Eye (tissue), 1 donor: ENCODE measurements at places on chromosomes 1 and 21.

DNA sequence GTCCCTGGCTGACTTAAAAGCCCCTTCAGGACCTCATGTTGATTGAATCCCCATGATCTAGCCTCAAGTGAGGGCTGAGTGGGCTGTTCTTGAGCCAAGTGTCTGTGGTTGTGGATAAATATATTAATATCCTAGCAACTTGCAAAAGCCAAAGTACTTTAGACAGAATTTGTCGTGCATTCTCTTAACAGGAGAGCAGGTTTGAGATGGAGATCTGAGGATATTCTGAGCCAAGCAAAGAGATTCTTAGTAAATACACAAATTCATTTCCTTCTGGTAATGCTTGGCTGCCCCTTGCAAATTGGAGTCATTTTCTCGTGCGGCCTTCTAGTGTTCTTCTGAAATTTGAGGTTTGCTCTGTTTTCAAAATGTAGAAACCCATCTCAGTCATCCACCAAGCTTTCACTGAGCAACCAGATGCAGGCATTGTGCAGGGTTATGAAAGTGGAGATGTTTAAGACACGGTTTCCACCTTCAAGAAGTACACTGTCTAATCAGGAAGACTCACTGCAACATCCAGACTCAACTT, 242.1 kb upstream of the JUN start:
- no peak for DNase-seq

- DNase-seq = no peak
Observed at GRCh38 chr1:171819946-171820345, 21.4 kb upstream of the DNM3 start.

DNA sequence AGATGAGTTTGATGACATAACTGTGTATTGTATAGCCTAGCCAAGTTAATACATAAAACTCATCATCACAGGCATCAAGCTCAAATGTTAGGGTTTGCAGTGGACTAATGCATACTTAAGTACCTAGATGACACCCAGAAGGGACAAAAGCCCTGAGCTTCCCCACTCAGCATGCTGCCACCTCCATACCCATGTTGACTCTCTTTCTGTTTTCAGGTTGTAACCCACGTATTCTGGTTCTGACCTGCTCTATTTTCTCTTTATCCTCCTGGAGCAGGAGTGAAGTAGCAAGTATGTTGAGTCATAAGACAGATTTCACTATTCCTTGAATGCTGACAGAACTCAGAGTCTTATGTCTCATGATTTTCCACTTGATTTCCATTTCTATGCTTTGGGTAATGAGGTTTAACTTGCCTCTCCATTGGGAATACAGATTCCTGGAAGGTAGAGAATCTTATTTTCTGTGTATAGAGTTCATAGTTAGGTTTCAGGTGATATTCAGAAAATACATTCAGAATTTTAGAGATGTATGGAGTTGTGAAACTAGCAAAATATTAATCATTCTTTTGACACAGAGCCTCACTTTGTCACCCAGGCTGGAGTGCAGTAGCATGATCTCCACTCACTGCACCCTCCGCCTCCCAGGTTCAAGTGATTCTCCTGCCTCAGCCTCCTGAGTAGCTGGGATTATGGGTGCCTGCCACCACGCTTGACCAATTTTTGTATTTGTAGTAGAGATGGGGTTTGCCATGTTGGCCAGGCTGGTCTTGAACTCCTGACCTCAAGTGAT, 122.5 kb upstream of the KCNJ15 start:
- DNase-seq = no peak

DNA sequence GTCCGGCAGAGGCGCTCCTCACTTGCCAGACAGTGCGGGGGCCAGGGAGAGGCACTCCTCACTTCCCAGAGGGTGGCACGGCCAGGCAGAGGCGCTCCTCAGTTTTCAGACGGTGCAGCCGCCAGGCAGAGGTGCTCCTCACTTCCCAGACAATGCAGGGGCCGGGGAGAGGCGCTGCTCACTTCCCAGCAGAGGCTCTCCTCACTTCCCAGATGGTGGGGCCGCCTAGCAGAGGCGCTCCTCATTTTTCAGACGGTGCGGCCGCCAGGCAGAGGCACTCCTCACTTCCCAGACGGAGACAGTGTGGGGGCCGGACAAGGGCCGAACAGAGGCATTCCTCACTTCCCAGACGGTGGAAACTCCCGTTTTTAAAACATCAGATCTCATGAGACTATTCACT, 238.4 kb upstream of the CACYBP start:
- no peak for DNase-seq

GRCh38 chr1:156371553-156372264, 2.7 kb downstream of the RHBG start:
- no peak for DNase-seq

- DNase-seq = no peak
Observed at GRCh38 chr1:74392840-74393239, 119.6 kb downstream of the LRRC53 start.
